Cardiac septum (tissue), 1 donor: ENCODE measurements at places on chromosomes 1 and 21. TPM values are rescaled to one million over a fixed set of nuclear protein-coding genes. Genes with fewer than 3 reads are reported as not detected.

DNA sequence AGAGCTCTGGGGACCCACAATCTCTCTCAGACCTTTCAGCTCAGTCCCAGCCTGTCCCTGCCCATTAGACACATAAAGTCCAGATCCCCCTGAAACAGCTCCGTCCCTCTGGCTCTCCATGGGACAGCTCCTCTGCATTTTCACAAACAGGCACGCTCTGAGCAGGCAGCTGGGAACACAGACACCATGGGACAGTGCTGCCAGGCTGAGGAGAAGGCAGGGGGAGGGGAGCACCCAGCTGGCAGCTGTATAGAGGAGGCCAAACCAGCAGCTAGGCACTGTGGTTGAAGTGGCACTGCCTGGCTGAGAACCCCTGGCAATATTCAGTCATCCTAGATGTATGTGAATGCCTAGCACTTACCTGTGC is 2.0 kb downstream of the TMEM63A start:
- no peak for DNase-seq

DNA sequence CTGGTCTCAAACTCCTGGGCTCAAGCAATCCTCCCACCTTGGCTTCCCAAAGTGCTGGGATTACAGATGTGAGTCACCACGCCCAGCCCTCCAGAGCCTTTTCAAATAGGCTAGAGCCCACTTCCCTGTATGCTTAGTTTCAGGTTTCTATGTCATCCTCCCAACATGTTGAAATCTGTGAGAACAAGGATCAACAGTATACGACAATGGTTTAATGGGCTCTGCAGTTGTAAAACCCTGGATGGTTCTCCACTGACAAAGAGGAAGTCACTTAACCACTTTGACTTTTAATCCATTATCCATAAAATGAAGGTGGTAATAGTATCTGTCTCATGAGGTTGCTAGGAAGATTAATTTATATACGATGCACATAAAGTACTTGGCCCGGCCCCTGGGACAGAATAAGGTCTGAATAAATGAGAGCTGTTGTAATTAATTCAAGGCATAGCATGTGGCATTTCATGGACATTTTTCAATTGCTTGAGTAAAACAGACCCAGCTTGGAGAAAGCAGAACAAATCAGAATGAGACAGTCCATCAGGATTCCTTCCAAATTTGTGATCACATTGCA is 113.9 kb upstream of the ZNF648 start:
- no peak for DNase-seq

GRCh38 chr1:18324246-18324645 is 156.5 kb upstream of the KLHDC7A start:
- no peak for DNase-seq

DNA sequence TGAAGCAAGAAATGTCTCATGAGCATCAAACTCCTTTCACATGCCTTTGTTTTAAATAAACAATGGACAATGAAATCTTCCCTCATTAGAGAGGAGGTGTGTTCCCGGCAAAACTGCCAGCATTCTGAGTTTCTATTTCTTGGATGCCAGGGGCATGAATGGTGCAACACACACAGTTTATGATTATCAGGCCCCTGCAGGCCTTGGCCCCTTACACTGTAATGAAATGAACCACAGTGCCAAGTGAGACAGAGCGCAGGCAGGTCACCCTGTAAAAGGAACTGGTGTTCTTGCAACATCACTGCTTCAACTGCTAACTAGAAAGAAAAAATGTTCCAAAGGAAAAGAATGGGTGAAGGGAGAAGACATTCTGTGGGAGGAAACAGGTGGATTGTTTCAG is 3.8 kb upstream of the PIGC start:
- no peak for DNase-seq

GRCh38 chr1:32365445-32365844 is 3.1 kb downstream of the TSSK3 start:
- DNase-seq, result no peak

GRCh38 chr1:115811140-115811828 is 29.6 kb downstream of the NHLH2 start:
- no peak for DNase-seq

DNA sequence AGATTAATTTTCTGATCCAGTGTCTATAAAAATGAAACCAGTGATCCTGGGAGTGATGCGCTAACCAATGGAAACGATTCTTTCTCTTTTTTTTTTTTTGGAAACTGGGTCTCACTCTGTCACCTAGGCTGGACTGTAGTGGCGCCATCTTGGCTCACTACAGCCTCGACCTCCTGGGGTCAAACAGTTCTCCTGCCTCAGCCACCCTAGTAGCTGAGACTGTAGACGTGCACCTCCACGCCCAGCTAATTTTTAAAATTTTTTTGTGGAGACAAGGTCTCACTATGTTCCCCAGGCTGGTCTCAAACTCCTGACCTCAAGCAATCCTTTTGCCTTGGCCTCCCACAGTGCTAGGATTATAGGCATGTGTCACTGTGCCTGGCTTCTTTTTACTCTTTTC is 3.4 kb upstream of the RCC2 start:
- DNase-seq, result no peak

- no peak for DNase-seq
Observed at GRCh38 chr1:61997123-61997522, 197.5 kb upstream of the L1TD1 start.

DNA sequence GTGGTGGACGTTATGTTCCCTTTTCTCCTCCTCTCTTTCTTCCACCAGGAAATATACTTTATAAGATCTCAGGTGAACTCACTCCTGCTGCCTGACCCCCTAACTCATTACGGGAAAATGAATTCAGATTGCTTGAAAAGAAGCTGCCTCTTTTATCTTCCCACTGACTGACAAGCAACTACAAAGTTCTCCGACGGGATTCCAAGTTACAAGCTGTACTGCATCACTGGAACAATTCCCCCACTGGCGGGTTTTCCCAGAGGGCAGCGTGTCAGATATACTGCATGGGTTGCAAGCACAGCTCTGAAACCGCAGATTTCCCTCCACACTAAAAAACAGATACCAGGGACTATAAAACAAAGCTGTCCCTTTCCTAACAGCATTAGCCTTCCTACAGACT is 390.6 kb downstream of the KCTD3 start:
- no peak for DNase-seq

DNA sequence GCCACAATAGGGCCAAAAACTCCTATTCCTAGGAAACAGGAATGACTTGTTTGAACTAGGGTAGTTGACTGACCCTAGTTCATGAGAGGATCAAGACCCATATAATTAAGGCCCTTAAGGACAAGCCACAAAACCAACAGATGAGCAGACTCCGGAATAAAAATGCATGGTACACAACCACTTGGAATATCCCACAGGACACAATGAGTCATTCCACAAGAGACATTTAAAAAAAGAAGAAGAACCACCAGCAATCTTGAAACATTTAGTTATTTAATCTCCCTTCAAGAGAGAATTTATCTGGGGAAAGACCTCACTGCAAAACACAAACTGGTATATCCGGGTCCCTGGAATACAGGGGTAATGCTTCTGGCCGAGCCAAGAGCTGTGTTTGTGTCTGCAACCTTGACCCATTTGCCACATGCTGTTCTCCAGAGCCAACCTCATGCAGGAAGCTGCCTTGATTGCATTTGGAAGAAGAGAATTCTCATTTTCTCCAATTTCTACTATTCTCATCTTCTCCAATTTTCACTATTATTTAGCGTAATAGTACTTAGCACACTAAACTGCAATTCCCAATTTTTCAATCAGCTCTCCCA is 135.5 kb downstream of the TGFBR3 start:
- no peak for DNase-seq

- no peak for DNase-seq
Observed at GRCh38 chr1:1422465-1423244, 1.6 kb upstream of the ANKRD65 start.

DNA sequence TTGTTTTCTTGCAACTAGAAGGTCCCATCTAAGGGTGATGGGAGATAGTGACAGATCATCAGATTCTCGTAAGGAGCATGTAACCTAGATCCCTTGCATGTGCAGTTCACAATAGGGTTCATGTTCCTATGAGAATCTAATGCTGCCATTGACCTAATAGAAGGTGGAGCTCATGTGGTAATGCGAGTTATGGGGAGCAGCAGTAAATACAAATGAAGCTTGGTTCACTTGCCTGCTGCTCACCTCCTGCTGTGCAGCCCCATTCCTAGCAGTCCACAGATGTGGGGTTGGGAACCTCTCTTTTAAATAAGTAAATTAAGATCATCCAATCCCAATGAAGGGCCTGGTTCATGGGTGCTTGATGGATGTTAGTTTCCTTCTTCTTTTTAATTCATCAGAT is 148.7 kb upstream of the ATP1B1 start:
- DNase-seq, result no peak

DNA sequence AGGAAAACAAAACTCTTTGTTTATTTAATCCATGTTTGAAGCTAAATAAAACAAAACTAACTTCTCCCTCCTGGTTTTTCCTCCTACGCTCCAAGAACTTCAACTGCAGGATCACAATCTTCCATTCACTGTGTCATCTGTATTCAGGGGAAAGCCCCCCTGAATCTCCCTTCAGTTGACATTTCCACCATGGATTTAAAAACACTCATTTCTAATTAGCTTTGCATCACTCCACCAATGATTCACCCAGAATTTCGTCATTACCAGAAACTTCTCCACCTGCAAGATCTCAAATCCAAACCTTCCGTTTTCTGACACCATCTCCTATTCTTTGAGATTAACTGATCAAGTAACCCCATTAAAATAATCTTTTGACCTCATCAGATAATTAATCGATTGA is 10.9 kb upstream of the RGS5 start:
- DNase-seq, result no peak

GRCh38 chr1:68149907-68150306 is 82.4 kb downstream of the WLS start:
- no peak for DNase-seq

GRCh38 chr21:21385404-21385803 is 387.2 kb downstream of the NCAM2 start:
- DNase-seq, result no peak

- DNase-seq, result no peak
Observed at GRCh38 chr1:47627016-47627415, 189.2 kb downstream of the FOXD2 start.

DNA sequence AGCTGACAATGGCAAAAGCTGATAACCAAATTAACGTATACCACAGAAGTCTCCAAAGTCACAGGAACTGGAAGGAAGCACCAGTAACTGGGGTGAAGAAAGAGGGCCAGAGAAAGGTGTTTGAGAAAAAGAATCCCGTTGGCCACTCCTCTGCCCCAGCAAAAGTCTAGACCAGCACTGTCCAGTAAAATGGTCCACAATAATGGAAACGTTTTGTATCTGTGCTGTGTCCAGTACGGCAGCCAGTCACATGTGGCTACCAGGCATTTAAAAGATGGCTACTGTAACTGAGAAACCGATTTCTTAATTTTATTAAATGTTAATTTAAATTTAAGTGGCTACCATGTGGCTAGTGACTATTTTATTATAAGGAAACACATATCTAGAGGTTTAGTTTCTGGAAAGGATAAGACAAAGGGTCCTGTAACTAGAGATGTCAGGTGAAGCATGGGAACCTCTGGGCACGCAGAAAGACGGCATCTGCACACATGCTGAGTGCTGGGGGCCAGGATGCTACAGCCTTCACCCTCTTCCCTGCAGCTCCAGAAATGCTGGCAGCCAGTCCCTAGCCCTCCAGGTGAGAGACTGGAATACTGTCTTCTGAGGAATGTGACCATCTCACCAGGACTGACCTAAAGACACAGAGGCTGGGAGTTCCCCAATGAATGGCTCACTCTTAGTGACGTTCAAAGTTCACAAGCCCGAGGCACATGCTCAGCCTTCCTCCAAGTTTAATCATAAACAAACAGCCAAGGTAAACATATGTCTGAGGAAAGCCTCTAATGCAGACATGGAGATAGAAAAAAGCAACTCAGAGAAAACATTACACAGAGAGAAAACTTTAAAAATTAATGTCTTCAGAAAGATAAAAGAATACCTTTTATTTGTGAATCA is 50.7 kb downstream of the JAK1 start:
- no peak for DNase-seq

DNA sequence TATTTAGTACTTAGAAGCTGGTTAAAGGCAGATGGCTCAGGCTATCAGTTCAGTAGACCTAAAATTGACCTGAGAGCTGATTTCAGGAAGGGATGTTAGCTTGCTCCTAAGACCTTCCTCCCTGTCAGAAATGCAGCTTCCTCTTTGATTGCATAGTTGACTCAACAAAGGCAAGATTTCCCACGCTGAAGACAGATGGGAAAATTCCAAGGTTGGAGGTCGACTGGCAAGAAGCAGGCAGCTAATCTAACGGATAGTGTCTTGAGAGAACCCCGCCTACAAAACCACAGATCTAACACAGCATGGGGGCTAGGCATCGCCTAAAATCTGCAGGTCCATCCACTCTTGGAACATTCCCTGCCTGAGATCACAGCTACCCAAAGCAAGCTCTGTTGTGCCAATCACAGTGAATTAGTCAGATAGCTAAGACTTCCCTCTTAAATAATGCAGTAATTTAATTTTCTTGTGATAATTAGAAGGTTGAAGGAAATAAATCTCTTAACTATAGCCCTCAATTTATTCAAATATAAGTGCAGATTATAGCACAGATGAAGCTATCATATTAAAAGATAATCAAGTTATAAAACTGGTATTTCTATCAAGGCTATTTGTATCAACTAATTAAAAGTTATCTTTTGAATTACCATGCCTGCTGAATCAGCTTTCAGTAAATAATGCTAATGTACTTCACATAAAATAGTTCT is 357.8 kb upstream of the SGIP1 start:
- no peak for DNase-seq

- no peak for DNase-seq
Observed at GRCh38 chr1:211680752-211681327, 5.4 kb upstream of the NEK2 start.

- DNase-seq, result peak; percentile 69
Observed at GRCh38 chr1:226371027-226371694, 36.7 kb downstream of the PARP1 start.

Gene KCNK2
- 0.11 TPM for total RNA-seq

Gene PRKCZ
- total RNA-seq, result 13.9 TPM

Gene NTNG1
- not detected for total RNA-seq

Gene TNFRSF14
- total RNA-seq, result 13.8 TPM

Gene PAX7
- not detected for total RNA-seq

Gene DUSP23
- 12.7 TPM for total RNA-seq

Gene ADCY10
- 0.97 TPM for total RNA-seq

Gene LCE2A
- not detected for total RNA-seq

Gene MTARC2
- total RNA-seq, result 22.1 TPM

Gene LCE2B
- total RNA-seq, result not detected

Gene TBX15
- 1.1 TPM for total RNA-seq
